Fibroblast of skin of right biceps (primary cell): ENCODE measurements at places on chromosomes 12 and 14.
A peak's percentile ranks its signal among the peaks of the same experiment; 100 is the strongest.

- DNase-seq = peak; percentile 17
Measured at GRCh38 chr12:127078577-127079350, 1188.2 kb upstream of the TMEM132C start.

GRCh38 chr12:78725951-78726580, 138.5 kb upstream of the SYT1 start:
- no peak for DNase-seq

- no peak for DNase-seq
Measured at GRCh38 chr14:31125231-31125630, 82.4 kb downstream of the HECTD1 start.

DNA sequence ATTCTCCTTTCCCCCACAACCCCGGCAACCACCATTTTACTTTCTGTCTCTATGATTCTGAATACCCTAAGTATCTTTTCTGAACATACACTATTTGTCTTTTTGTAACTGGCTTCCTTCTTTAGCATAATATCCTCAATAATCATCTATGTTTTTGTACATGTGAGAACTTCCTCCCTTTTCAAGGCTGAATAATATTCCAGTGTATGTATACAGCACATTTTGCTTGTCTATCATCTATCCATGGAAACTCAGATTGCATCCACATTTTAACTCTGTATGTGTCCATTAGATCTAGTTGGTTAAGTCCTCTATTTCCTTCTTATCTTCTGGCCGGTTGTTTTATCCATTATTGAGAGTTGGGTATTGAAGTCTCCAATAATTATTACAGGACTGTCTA, 64.1 kb upstream of the TTC7B start:
- DNase-seq = no peak

GRCh38 chr12:4567073-4567881, 5.3 kb downstream of the DYRK4 start:
- no peak for DNase-seq

- DNase-seq = peak; percentile 77
Measured at GRCh38 chr14:70782361-70782760, 27.0 kb downstream of the MAP3K9 start.

GRCh38 chr12:27344760-27345159, 12.1 kb downstream of the BMAL2 start:
- no peak for DNase-seq

GRCh38 chr14:33655421-33655820, 295.5 kb downstream of the EGLN3 start:
- DNase-seq = no peak

GRCh38 chr12:124655698-124656516, 88.5 kb upstream of the NCOR2 start:
- DNase-seq = peak; percentile 98

- no peak for DNase-seq
Measured at GRCh38 chr12:75236206-75236605, 26.6 kb upstream of the KCNC2 start.

GRCh38 chr14:34046799-34047520, 96.1 kb upstream of the EGLN3 start:
- DNase-seq = no peak

- DNase-seq = peak; percentile 31
Measured at GRCh38 chr12:666766-667308, 3.6 kb upstream of the NINJ2 start.

DNA sequence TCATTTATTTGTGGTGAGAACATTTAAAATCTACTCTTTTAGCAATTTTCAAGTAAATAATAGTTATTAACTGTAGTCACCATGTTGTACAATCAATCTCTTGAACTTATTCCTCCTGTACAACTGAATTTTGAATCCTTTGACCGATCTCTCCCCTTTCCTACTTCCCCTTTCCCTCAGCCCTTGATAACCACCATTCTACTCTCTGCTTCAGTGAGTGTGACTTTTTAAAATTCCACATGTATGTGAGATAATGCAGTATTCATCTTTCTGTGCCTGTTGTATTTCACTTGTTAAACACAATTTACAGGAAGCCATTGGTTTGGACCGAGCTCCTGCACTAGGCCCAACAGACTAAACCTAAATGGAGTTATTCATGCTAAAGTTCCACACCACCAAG, 458.9 kb upstream of the PDE3A start:
- DNase-seq = no peak

GRCh38 chr12:104510873-104511440, 54.2 kb downstream of the CHST11 start:
- no peak for DNase-seq

- no peak for DNase-seq
Measured at GRCh38 chr12:132489078-132489601, 811 bp upstream of the FBRSL1 start.

GRCh38 chr14:35879654-35880249, 53.6 kb downstream of the BRMS1L start:
- DNase-seq = peak; percentile 6

- no peak for DNase-seq
Measured at GRCh38 chr12:109881752-109882151, 1.4 kb upstream of the GLTP start.

GRCh38 chr14:61326146-61326545, 4.8 kb downstream of the PRKCH start:
- DNase-seq = no peak

DNA sequence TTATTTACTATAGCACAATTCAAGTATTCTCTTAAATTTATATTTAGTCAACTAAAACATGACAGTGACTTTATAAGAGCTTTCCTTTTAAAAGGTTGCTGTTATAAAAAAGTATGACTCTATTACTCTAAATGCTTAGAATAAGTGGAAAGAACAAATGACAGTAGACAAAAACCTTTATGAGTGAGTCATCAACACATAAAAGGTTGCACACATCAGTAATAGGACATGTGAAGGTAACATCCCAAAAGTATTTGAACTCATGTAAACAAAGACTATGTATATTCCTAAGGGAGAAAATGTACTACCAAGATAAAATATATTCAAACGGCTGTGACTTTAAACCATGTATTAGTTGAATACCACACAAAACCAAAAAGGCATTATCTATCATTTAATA, 98.8 kb downstream of the PAWR start:
- no peak for DNase-seq

DNA sequence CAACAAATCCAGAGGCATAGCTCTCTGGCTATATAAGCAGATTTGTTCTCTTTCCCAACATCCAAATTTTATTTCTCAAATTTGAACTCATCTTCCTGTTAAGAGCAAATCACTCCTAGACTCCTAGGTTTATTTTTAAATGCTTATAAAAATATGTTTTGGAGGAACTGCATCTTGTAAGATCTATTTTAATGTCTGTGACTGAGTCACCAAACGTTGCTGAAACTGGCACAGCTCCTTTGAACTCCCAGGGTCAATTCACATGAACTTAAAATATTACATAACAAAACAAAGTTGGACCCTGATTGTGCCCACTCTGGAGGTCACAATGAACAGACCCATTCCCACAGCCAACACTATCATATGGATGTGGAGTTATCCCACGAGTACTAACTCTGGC, 23.9 kb downstream of the ANAPC7 start:
- no peak for DNase-seq

DNA sequence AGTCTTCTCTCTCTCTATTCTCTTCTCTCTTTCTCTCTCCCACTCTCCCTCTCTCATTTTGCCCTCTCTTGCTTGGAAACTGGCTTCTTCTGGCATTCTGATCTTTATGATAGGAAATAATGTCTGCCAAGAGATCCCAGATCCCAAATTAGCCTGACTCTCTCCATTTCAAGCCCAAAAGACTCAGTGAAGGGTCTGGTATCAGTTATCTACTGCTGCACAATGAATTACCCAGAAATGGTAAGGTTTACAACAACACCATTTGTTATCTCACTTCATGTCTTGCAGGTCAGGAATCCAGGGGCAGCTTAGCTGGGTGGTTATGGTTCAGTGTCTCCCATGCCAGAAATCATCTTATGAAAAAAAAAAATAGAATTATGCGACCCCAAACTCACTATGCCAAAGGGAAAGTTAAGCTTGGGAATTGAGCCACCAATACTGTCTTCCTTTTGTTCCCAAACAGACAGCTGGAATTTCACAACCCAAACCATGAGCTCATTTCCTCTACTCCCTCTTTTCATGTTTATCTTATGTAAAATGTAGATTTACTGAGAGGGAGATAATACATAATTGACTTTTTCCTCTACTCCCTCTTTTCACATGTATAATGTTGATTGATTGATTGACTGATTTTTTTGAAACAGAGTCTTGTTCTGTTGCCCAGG, 67.8 kb upstream of the FICD start:
- DNase-seq = peak; percentile 14

GRCh38 chr12:119630223-119630780, 36.7 kb downstream of the TMEM233 start:
- no peak for DNase-seq

DNA sequence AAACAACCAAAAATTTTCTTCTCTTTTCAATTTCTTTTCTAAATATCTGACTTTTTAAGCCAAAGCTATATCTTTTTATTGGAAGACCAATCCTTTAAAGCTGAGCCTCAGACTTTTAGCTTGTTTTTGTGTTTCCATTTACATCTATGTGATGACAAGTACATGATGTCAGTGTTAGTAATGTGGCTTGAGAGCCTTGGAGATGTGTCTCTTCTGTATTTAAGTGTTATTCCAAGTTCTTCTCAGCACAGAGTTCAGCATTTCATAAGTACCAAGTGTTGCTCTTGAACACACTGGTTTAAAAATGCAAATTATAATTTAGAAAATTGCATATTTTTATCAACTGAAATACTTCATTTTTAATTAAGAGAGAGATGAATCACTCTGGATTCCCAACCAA, 948.9 kb upstream of the FLRT2 start:
- DNase-seq = no peak

DNA sequence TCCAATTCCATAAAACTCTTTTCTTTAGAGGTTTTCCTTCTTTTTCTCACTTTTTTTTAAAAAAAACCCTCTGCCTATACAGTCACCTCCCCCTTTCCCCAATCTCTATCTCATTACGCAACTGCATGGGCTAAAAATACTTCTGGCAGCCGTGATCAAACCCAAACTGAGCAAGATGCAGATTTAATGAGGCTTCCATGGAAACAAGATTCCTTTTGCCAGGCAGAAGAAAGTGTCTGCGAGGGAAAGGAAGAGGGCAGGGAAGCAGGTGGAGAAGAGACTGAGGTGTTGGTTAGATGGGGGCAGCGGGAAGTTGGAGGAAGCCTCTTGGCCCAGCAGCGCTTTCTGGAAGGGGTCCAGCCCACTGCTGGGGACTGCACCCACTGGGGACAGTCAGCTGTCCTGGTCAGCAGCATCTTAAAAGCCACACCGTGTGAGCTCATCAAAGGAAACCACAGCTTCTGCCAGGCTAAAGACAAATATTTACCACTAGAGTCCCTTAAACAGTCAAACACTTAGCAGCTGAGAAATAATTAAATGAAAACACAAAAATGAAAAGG, 90.4 kb downstream of the SLC8A3 start:
- peak; percentile 12 for DNase-seq

DNA sequence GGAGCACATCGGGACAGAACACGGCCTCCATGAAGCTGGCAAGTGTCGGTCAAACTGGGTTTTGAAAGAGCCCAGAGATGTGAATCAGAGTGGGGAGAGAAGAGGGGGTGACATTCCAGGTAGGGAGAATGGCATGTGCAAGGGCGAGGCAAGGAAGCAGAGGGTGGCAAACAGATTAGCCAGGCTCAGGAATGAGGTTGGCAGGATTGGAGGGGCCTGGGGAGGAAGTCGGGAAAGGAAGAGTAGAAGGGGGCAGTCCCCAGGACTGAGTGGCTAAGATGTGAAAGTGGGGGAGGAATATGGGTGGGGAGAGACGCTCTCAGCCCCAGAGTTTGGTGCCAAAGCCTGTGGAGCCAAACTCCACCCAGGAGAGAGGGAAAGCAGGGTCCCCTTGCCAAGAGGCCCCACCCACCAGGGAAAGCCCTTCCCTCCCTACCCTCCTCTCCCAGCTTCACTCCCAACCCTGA, 5.5 kb upstream of the HDAC7 start:
- DNase-seq = no peak

- no peak for DNase-seq
Measured at GRCh38 chr12:97513950-97514349, 51.3 kb downstream of the RMST start.

DNA sequence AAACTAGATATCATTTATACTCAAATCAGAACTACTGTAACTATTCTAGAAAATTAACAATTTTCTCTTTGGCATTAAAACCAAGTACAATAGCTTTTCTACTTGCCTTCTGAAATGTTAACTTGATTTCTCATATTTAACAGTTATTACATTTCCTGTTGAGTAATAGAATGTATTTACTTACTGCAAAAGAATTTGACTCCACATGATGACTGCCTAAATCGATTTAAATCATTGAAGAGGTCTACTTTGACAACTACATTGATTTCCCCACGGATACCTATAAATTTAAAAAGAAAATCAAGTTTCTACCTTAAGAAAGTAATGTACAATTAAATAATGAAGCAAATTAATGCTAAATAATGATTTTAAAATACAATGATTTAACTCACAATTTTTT, 18.9 kb downstream of the C2CD5 start:
- peak; percentile 56 for DNase-seq

DNA sequence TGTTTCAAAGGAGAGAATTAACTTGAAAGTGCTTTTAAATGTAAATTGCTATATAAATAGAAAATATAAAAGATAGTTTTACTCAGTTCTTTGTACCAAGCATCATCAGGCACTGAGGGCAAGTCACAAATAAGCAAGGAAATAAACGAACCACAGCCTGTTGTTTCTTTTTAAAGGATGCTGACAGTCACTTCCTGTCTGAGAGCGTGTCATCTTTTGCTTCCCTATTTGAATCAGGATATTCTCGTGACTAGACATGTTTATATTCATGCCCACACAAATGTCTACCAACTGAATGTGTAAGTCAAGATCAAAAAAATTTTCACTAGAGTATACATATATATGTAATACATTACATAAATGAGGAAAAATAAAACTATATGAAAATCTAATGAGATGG, 31.4 kb upstream of the SLC2A13 start:
- peak; percentile 0 for DNase-seq

- no peak for DNase-seq
Measured at GRCh38 chr14:99344051-99344758, 72.2 kb upstream of the BCL11B start.

DNA sequence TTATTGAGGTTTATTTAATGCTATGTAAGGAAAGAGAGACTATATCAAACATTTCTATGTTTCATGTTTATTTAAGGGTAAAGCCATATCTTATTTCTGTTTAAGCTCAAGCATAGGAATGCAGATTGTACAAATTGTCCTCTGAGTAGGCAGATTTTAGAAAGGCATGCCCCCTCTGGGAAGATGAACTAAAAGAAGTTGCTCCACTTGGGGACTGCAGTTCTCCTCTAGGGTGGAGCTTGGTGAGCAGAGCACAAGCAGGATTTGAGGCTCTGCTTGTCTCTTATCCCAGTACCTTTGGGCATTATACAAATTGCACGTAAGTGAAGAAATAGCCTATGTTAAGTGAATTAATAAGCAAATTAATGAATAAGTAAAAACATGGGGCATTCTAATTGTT, 96.2 kb upstream of the PDE3A start:
- DNase-seq = no peak

DNA sequence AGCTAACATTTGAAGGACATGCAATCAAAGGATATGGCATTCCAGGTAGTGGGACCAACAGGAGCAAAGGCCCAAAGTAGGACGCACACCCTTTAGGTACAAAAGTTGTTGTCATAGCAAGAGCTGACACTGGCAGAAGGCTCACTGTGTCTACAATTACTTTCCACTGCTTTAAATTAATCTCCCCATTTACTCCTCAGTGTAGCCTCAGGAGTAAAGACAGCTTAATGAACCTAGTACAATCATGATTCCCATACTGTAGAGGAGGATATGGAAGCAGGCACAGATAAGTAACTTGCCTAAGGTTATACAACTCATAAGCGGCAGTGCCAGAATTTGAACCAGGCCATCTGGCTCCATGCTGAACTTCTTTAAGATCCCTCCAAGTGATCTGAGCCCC, 212.9 kb upstream of the SFSWAP start:
- no peak for DNase-seq
